Small intestine (tissue), 16 donors: ENCODE measurements at places on chromosomes 12 and 14. TPM values are rescaled to one million over a fixed set of nuclear protein-coding genes. Genes with fewer than 3 reads are reported as not detected.

Gene SYT1
- polyA plus RNA-seq: not detected

Gene OAS2
- 2.3 TPM for polyA plus RNA-seq

Gene DCP1B
- polyA plus RNA-seq: 18.2 TPM

Gene RIMBP2
- 0.22 TPM for polyA plus RNA-seq

Gene SETD3
- polyA plus RNA-seq: 61.4 TPM

Gene MMP14
- polyA plus RNA-seq: 16.8 TPM

Gene TEX52
- not detected for polyA plus RNA-seq

DNA sequence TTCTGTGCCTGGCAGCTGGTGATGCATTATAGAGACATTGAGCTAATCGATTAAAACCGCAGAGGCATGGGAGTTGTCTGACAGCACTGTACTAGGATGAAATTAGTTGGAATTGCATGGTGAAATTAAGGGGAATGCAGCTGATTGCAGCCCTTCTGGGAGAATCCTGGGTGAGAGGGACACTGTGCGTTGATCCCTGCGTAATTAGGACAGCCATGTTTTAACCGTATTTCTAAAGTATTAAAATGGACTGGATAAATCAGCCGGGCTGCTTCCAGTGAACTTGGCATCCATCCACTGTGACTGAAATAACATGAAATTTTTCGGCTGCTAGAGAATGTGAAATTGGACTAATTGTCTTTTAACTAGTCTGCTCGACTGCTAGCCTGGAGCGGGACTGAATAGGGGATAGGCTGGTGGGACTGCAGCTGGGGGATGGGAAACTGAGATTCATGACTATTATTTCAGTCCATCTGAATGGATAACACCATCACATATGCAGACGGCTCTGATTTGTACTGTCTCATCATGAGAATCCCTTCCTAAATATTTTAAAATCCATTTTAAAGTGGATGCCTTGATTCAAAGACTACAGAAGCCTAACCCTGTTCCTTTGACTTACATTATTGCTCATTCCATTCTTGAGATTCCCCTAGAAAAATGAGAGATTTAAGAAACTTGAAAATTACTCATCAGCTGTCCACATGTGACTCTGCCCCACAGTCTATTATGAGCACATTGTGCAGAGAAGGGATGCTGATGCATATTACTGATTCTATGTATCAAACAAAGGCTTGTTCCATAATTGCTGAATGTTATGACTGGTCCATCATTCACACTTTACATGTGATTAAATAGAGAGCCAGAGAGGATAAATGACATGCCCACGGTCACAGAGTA, 343.9 kb downstream of the NPAS3 start:
- no peaks in the 10 kb centered on the region for H3K27me3 ChIP-seq
- H3K4me3 ChIP-seq: no peak overlapping the region
- DNase-seq: no peak
- H3K4me1 ChIP-seq: no peaks in the 10 kb centered on the region
- H3K27ac ChIP-seq: no peak overlapping the region
- no peaks in the 10 kb centered on the region for H3K36me3 ChIP-seq

- H3K4me3 ChIP-seq: no peak overlapping the region
- no peaks in the 10 kb centered on the region for H3K27me3 ChIP-seq
- no peak overlapping the region for H3K27ac ChIP-seq
- no peak for DNase-seq
Measured at GRCh38 chr14:79271122-79271521, 940.2 kb downstream of the DIO2 start.

- H3K36me3 ChIP-seq: no peaks in the 10 kb centered on the region
- DNase-seq: no peak
Measured at GRCh38 chr12:96196781-96197180, 2.6 kb downstream of the ELK3 start.

DNA sequence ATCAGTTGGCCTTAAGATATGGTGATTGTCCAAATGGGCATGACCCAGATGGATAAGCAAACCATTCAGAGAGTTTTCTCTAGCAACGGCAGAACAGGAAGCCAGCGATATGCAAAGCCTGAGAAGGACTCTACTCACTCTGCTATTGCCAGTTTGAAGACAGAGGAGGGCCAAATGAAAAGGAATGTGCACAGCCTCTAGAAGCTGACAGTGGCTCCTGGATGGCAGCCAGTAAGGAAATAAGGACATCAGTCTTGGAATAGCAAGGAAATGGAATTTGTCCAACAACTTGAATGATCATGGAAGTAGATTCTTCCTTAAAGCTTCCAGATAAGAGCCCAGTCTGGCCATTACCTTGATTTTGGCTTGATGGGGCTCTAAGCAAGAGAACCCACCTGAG, 60.0 kb downstream of the TMTC2 start:
- no peak overlapping the region for H3K27ac ChIP-seq
- H3K36me3 ChIP-seq: no peaks in the 10 kb centered on the region

- H3K36me3 ChIP-seq: no peaks in the 10 kb centered on the region
- no peaks in the 10 kb centered on the region for H3K27me3 ChIP-seq
- DNase-seq: no peak
Measured at GRCh38 chr12:2669560-2669959, 125.2 kb upstream of the FKBP4 start.

- H3K4me1 ChIP-seq: no peaks in the 10 kb centered on the region
- no peaks in the 10 kb centered on the region for H3K27me3 ChIP-seq
- no peaks in the 10 kb centered on the region for H3K36me3 ChIP-seq
- no peak overlapping the region for H3K27ac ChIP-seq
- DNase-seq: no peak
Measured at GRCh38 chr12:27148791-27149190, 66.4 kb upstream of the C12orf71 start.

GRCh38 chr12:53011889-53012288, 5.6 kb downstream of the EIF4B start:
- H3K36me3 ChIP-seq: no peaks in the 10 kb centered on the region
- peaks cover 31% of the 10 kb centered on the region for H3K4me1 ChIP-seq
- H3K4me3 ChIP-seq: no peak overlapping the region
- H3K27me3 ChIP-seq: no peaks in the 10 kb centered on the region
- peak; percentile 45 for DNase-seq

DNA sequence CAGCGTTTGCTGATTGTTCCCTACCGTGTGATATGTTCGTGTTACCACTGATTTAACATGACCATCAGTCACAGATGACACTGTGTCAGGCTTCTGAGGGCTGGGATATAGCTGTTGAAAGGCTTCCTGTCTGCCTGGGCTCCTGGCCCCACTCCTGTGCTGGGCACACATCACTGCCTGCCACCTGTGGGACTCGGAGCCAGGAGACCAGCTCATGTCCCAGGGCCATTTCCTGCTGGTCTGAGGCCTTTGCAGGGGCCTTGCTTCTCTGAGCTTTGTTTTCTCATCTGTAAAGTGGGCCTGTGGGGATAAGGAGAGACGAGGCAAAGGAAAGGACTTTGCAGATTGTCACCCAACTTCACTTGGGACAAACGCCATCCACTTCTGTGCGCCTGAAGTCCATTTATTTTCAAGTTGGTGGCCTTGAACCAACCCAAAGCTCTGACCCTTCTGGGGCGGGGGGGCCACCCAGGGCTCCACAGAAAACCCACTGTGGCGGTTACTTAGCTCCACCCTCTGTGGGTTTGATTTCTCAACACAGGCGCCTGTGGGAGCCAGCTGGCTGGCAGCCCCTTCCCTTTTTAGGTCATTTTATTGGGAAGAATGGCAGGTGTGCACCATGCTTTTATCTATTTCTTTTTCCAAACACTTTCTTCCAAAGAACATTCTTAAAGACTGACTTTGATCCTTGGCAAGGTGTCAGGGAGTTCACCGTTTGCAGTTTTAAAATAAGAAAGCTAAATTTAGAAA, 54.1 kb downstream of the BEGAIN start:
- no peak overlapping the region for H3K27ac ChIP-seq
- no peak overlapping the region for H3K4me3 ChIP-seq
- no peaks in the 10 kb centered on the region for H3K27me3 ChIP-seq
- H3K4me1 ChIP-seq: no peaks in the 10 kb centered on the region
- DNase-seq: no peak
- no peaks in the 10 kb centered on the region for H3K36me3 ChIP-seq

DNA sequence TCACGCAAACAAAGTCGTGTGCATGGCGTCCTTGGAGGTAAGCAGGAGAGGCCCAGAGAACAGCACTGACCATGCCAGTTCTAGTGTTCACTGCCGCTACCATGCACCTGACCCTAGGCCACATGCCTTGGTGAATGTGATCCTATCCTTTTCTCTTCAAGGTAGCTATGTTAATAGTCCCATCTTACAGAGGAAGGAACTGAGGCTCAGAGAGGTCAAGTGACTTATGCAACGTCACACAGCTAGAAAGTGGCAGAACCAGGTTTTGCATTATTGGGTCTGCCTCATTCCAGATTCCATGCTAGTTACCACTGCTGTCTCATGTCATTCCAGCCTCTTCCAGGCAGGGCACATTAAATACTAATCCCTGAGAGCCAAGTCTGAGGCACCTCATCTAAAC, 85.2 kb downstream of the FOXN4 start:
- H3K27me3 ChIP-seq: no peaks in the 10 kb centered on the region
- H3K4me1 ChIP-seq: no peaks in the 10 kb centered on the region
- peaks cover 6% of the 10 kb centered on the region for H3K36me3 ChIP-seq
- no peak overlapping the region for H3K4me3 ChIP-seq
- H3K27ac ChIP-seq: no peak overlapping the region

DNA sequence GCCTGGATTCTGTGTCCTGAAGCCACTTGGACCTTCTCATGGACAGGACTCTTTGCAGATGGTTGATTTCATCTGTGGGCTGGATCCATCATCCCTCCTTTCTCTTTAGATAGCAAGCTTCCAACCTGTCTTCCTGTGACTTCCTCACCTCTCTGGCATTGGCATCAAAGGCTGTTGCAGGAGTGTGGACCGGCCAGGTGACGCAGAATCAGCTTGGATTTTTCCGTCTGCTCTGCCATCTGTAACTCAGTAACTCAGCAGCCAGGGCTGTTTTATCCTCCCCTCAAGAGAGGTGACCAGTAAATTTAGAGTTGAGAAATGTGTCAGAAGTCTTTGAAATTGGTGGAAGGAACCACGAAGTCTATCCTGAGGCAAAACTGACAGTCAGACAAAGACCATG, 701.7 kb upstream of the TMEM132C start:
- no peaks in the 10 kb centered on the region for H3K4me1 ChIP-seq
- no peak overlapping the region for H3K27ac ChIP-seq
- H3K27me3 ChIP-seq: no peaks in the 10 kb centered on the region
- no peak overlapping the region for H3K4me3 ChIP-seq
- H3K36me3 ChIP-seq: no peaks in the 10 kb centered on the region
- no peak for DNase-seq

DNA sequence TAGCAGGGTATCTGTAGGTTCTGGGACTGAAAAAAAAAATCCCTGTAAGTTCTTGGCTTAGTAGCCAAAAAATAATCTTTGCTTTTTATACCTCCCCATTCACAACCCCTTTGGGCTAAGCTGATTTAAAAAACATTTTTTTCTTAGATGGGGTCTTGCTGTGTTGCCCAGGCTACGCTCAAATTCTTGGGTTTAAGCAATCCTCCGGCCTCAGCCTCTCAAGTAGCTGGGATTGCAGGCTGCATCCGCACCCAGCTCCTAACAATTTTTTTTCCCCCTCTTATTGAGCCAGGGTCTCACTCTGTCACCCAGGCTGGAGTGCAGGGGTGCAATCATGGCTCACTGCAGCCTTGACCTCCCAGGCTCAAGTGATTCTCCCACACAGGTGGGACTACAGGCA, 9.1 kb upstream of the ISM2 start:
- no peak overlapping the region for H3K27ac ChIP-seq
- DNase-seq: no peak
- H3K4me3 ChIP-seq: no peak overlapping the region
- H3K27me3 ChIP-seq: no peaks in the 10 kb centered on the region
- no peaks in the 10 kb centered on the region for H3K4me1 ChIP-seq
- peaks cover 10% of the 10 kb centered on the region for H3K36me3 ChIP-seq

- no peak for DNase-seq
- H3K36me3 ChIP-seq: no peaks in the 10 kb centered on the region
- no peaks in the 10 kb centered on the region for H3K4me1 ChIP-seq
- H3K27ac ChIP-seq: no peak overlapping the region
- peaks cover 3% of the 10 kb centered on the region for H3K27me3 ChIP-seq
- H3K4me3 ChIP-seq: no peak overlapping the region
Measured at GRCh38 chr14:61268812-61269211, 12.3 kb downstream of the TMEM30B start.

DNA sequence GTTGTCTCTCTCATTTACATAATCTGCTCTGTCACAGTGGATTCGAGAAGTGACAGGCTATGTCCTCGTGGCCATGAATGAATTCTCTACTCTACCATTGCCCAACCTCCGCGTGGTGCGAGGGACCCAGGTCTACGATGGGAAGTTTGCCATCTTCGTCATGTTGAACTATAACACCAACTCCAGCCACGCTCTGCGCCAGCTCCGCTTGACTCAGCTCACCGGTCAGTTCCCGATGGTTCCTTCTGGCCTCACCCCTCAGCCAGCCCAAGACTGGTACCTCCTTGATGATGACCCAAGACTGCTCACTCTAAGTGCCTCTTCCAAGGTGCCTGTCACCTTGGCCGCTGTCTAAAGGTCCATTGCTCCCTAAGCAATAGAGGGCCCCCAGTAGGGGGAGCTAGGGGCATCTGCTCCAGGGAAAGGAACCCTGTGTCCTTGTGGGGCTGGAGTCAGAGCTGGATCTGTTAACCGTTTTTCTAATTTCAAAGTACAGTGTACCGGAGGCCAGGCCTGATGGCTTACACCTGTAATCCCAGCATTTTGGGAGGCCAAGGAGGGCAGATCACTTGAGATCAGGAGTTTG, 5.1 kb downstream of the ERBB3 start:
- no peak overlapping the region for H3K4me3 ChIP-seq
- no peak overlapping the region for H3K27ac ChIP-seq
- H3K4me1 ChIP-seq: peaks cover 37% of the 10 kb centered on the region
- no peaks in the 10 kb centered on the region for H3K36me3 ChIP-seq

DNA sequence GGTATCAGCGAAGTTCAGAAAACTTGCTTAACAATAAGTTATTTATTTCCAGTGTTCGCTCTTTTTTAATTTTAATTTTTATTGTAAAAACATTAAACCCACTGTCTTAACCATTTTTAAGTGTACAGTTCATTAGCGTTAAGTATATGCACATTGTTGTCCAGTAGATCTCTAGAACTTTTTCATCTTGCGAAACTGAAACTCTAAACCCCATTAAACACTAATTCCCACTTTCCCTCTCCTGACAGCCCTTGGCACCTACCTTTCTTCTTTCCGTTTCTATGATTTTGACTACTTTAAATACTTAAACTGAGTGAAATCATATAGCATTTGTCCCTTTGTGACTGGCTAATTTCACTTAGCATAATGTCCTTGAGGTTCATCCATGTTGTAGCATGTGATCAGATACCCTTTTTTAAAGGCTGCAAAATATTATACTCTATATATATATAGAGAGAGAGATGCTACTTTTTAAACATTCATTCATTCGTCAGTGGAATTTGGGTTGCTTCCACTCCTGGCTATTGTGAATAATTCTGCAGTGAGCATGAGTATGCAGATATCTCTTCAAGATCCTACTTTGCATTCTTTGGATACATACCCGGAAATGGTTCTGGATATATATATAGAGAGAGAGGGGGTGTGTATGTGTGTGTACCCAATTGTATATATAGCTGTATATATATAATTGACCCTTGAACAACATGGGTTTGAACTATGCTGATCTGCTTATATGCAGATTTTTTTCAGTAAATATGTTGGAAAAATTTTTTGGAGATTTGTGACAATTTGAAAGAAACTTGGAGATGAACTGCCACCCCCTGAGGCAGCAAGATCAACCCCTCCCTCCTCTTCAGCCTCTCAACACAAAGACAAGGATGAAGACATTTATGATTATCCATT, 74.7 kb upstream of the EVL start:
- H3K27me3 ChIP-seq: no peaks in the 10 kb centered on the region
- H3K27ac ChIP-seq: no peak overlapping the region
- no peak overlapping the region for H3K4me3 ChIP-seq
- H3K36me3 ChIP-seq: no peaks in the 10 kb centered on the region
- peaks cover under 1% of the 10 kb centered on the region for H3K4me1 ChIP-seq

GRCh38 chr14:49691031-49691430, 1.9 kb upstream of the KLHDC1 start:
- no peaks in the 10 kb centered on the region for H3K36me3 ChIP-seq
- H3K27me3 ChIP-seq: no peaks in the 10 kb centered on the region
- H3K4me3 ChIP-seq: no peak overlapping the region
- DNase-seq: no peak
- H3K4me1 ChIP-seq: no peaks in the 10 kb centered on the region
- no peak overlapping the region for H3K27ac ChIP-seq
